Urinary bladder (tissue), 4 donors: ENCODE measurements at places on chromosomes 2 and 18.
A peak's percentile ranks its signal among the peaks of the same experiment; 100 is the strongest.

DNA sequence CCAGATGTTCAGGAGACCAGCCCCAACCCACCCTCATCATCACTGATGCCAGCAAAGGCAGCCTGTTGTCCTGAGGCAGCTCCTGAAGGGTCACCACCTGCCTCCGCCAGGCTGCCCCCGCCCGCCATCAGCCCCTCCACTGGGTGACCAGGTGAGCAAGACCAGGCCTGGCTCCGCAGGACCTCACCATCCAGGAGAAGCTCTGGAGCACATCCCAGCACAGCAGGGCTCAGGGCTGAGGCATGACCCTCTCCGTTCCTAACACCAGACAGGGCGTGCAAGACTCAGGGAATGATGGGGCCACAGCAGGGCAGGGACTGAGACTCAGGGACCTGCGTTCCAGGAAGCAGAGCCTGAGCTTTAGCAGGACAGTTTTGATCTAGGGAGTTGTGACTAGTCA lies 218.8 kb upstream of the RAB6C start:
- no peak for DNase-seq

GRCh38 chr18:31647127-31647753 lies 37.1 kb downstream of the B4GALT6 start:
- no peak for DNase-seq

DNA sequence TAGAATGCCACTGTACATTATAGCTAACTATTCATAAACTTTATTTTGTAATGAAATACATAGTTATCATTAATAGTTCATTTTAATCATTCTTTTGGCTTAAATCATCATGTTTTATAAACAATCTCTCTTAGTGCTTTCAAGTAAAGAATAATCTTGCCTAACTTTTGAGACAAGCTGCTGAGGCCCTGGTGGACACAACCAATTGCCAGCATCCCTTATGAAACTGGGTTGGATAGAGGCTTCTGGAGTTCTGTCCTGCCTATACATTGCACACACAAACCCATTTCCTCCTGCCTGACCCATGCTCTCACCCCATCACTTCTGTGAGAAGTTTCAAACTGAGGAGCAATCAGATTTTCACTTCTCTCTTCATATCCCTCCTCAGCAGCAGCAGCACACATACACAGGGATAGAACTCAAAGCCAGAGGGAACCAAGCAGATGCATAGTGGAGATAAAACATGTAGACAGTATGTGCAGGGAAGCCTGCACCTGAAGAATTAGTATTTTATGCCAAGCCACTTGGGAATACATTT lies 450.0 kb upstream of the SLC14A2 start:
- DNase-seq: no peak

DNA sequence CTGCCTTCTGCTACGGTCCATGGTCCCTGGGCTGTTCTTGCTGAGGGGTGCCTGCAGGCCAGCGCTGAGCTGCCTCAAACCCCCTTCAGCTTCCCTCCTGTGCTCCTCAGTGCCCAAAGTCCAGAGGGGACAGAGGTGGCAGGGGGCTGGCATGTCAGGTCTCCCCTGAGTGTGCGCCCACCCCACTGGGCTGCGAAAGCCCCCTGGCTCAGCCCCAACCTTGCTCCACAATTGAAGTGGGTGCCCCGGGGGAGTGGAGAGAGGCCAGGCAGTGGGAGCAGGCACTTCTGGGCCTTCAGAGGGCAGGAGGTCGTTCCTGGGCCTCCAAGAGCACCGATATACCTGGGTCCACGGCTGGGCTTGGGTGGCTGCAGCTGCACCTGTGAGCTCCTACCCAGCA lies 548.7 kb upstream of the FAM98A start:
- DNase-seq: no peak

- no peak for DNase-seq
These were observed 40.7 kb upstream of the RAB27B start for GRCh38 chr18:54787616-54788015.

GRCh38 chr18:54268751-54269150 lies 566 bp upstream of the POLI start:
- DNase-seq: no peak

DNA sequence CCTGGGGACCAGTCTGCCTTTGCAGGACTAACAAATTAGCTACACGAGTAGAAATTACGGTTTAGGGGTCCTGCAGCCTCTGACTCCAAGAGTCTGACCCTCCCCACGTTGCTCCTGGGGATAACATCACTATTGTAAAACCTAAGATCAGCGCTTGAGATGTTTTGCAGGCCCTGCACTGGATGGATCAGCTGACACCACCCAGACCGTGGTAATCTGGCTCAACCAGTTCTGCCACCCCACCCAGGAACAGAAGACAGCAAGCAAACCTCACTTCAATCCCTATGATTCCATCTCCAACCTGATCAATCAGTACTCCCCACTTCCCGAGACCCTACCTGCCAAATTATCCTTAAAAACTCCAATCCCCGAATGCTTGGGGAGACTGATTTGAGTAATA lies 31.7 kb downstream of the NGEF start:
- DNase-seq: peak; percentile 36
